ENCODE measurements at places on chromosomes 7 and 10.

- DNase-seq, result no peak
Observed at GRCh38 chr10:30169342-30169741, 110.0 kb upstream of the JCAD start.

- DNase-seq, result no peak
Observed at GRCh38 chr10:97754726-97755125, 17.1 kb downstream of the SFRP5 start.

GRCh38 chr7:55305135-55305534 lies 60.0 kb upstream of the LANCL2 start:
- DNase-seq, result no peak

GRCh38 chr7:77544518-77544917 lies 7.4 kb downstream of the PTPN12 start:
- no peak for DNase-seq

- peak; percentile 59 for DNase-seq
Observed at GRCh38 chr10:34637418-34637911, 177.6 kb downstream of the PARD3 start.

- no peak for DNase-seq
Observed at GRCh38 chr7:781186-781849, 51.0 kb upstream of the SUN1 start.

- DNase-seq, result no peak
Observed at GRCh38 chr10:64454962-64455361, 933.8 kb downstream of the REEP3 start.

DNA sequence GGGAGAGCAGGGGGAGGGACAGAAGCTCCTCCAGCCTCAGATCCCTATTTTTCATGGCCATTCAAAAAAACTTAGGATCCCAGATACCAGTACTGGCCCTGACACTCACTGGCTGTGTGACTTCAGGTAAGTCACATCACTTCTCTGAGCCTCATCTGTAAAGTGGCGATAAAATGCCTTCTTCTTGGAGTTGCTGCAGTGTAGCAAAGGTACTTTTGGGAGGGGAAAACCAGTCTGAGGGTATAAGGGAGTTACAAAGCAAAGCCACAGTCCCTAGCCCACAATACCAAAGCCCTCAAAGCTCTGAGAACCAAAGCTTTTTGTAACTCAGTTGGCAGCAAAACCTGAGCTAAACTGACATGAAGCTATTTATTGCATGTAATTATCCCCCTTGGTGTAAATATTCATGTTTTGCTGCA lies 43.4 kb upstream of the COL13A1 start:
- DNase-seq, result no peak

All from stimulated activated CD8-positive, alpha-beta memory T cell treated with anti-CD3 and anti-CD28 coated beads, Interleukin-15, amount 100 ng/mL, for 24 hours (primary cell).